ELF-1 (cell line): ENCODE measurements at places on chromosomes 3 and 15.

- no peak for DNase-seq
Measured at GRCh38 chr3:12371525-12372140, 82.8 kb downstream of the PPARG start.

GRCh38 chr15:70437882-70438451 is 325.4 kb downstream of the UACA start:
- DNase-seq = peak; percentile 96

DNA sequence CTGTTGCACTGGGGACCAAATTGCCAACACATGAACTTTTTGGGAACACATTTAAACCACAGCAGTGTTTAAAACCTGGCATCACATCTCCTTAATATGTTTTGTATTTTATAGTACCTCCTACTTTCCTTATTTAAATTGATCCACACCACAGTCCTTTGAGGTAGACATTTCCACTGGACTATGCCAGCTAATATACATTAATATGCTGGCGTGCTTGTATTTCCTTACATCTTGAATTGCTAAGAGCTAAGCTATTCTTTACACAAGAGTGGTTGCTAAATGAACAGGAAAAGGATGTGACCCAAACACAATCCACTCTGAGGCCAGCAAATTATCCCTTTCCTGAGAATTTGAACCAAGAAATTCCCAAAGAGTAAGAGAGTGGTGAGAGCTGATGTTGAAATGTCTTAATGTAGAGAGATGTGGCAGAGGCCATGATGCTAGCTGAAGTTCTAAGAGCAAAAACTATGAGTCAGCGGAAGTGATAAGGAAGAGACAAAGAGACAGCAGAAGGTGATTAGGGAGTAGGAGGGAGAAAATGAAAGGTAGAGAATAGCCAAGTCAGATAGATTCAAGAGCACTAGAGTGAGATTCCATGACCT is 131.2 kb downstream of the CD47 start:
- DNase-seq = no peak

- DNase-seq = no peak
Measured at GRCh38 chr3:19347671-19348070, 199.4 kb downstream of the KCNH8 start.

DNA sequence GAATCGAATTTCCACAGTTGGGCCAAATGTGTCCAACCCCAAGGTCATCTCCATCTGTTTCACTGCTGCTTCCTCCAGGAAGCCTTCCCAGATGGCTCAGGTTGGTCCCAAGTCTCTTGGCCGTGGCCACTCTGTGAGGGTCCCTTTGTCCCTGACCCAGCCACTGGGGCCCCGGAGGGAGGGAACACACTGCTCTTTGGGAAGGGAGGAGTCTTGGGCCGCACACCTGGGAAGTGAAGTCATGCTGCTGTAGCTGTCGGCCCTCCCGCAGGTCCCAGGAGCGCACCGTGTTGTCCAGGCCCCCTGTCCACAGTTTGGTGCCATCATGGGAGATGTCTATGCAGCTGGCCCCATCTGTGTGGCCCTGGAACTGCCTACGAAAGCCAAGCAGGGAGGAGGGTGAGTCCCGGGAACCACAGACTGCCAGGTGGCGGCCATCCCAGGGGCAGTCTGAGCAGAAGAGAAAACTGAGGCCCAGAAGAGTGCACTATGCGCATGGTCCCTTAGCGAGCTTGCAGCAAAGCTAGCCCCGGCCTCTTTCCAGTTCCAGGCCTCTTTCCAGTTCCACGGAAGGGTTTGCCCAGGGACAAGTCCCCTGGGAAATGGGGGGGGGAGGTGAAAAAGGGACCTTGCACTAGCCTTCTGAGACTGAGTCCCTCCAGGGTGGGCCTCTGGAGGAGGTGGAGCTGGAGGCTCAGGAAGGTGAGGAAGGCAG is 44.6 kb downstream of the TLE3 start:
- no peak for DNase-seq

- DNase-seq = no peak
Measured at GRCh38 chr3:100107221-100107814, 7.0 kb downstream of the FILIP1L start.

DNA sequence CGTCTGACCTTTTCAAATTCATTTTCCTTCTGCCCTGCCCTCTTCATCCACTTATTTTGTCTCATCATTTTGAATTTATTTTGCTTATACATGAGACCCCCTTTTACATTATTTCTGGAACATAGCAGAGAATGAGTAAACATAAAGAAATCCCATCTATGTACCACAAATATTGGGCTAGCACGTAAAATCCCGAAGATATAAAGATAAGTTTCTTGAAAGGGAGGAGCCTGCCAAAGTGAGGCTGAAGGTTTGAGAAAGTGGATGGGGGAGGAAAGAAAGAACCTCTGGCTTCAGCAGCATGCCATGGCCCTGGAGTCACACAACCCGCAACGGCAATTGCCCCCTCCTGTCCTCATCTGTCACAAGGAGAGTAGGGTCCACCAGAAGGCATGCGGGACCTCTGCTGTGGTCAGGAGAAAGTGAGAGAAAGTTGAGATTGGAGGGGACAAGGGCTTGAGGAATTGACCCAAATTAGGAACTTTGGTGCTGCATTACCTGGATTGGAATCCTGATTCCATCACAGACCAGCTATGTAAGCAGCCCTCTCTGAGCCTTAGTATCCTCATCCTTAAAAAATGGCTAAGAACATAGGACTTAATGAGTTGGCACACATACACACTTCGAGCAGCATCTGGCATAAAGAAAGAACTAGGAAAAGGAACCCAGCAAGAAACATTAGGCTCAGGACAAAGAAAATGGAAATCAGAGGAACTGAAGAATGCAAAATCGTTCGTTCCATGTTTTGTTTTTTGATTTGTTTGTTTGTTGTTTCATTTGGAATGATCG is 53.7 kb upstream of the GYG1 start:
- DNase-seq = no peak

DNA sequence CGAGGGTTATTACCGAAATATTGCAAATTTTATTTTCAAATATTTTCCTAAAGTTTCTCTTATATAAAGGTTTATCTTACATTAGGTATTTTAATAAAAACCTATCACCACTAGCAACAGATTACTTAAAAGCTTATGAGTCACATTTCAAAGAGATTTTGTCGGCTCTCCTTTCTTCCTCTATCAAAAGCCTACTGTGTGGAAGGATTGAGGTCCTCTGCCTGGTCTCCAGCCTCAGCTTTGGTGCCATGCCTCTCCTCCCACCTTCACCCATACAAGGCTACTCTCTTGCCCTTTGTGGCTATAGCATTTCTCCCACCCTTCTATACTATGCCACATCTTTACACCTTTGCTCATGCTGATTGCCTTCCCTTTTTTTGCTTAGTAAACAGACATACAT is 199.3 kb downstream of the TNIK start:
- DNase-seq = no peak

DNA sequence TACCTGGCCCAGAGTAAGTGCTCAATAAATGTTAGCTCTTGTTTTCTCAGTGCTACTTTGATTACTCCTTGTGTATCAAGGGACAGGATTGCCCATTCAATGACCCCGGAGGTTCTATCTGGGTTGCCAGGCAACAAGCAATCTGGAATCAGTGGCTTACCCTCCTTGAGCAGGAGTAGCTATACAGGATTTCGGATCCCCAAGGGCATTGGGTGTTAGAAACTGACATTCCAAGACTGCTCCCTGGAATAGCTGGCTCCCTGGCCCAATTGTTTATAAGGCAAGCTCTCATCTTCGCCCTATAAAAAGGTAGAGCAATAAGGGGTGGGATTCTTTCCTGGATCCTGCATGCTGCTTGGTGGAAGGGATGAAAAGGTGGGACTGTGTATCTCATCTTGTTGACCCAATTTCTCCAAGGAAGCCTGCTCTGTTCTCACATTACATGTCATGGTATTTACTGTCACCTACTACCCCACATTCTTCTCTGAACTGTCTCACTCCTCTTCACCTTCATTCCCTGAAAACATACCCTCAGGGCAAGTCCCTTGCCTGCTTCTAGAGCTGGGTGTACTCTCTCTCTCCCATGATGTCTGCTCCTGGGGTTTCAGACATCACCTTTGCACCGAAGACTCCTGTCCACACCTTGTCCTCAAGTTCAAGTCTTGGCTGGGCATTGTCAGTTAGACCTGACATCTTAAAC is 26.4 kb upstream of the SCN10A start:
- DNase-seq = peak; percentile 69

GRCh38 chr3:25724948-25725645 is 58.1 kb downstream of the NGLY1 start:
- no peak for DNase-seq

DNA sequence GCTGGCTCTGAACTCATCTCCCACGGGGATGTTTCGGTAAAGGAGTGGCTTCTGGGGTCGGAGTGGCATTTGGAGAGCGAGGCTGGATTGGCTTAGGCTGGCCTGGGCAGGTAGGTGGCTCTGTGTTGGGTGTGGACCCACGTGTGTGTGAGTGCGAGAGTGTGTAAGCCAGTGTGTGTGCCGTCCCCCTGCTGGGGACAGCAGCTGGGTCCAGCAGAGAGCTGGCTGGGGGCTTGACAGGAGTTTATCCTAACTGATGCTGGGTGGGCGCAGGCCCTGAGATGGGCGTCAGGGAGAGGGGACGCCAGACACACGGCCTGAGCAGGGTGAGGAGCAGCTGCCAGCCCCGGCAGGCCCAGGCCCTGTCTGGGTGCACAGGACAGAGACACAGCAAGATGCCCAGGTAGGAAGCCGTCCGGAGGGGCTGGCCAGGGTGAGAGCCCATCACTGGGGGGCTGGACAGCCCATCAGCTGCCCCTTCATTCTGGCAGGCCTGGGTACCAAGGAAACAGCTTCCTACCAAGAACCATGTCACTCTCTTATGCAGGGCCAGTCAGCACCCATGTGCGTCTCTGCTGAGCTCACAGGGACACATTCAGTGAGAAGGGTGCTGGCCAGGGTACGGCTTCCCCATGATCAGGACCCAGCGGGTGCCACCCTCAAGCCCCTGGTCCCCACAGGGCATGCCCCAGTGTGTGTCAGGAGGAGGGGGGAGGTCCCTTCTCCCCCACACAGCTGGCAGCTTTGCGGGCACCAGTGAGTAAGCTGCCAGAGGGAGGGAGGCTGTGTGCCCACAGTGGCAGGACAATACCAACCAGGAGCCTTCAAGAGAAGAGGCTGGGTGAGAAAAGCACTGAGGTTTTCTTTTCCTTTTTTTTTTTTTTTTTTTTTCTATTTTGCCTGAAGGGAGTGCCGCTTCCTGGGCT is 1.1 kb downstream of the PAK6 start:
- DNase-seq = no peak

DNA sequence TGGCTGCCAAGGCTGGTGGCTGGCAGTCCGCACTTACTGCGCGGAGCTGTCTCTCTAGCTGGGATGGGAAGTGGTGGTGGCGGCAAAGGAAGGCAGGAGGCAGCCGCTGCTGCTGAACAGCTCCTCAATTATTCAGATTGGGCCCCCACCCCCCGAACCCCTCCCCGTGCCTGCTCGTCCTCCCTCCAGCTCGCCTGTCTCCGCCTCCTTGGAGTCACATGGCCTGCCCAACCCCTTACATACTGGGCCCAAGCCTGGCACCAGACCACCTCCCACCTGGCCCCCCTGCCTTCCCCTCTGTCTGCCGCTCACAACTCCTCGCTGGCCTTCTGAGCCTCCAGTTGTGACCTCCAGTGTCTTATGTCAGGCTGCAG is at the start of gene SLC7A14:
Gene SLC7A14, minus strand, starts transcription at position 139 of the 374 bp plus-strand sequence. CDS start 59,139 bp downstream, outside the sequence.
- peak; percentile 56 for DNase-seq

- no peak for DNase-seq
Measured at GRCh38 chr15:83889995-83890394, 236.1 kb downstream of the ADAMTSL3 start.

DNA sequence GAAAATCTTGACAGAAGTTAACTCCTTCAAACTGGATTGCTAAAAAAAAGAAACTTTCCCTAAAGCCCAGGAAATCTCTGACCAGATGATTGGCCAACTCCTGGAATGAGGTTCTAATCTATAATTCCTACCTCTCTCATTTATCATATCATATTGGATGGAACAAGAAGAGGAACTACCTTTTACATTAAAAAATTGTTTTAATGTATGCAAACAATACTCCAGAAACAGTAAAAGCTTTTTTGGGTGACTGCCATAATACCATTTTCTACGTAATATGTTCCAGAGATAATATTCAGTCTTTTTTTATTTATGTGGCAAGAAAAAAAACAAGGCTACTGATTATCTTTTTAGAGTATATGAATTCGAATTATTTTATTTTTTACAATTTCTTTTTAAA is 204.4 kb downstream of the TUSC7 start:
- no peak for DNase-seq

GRCh38 chr3:71117572-71118247 is 465.8 kb downstream of the FOXP1 start:
- no peak for DNase-seq

DNA sequence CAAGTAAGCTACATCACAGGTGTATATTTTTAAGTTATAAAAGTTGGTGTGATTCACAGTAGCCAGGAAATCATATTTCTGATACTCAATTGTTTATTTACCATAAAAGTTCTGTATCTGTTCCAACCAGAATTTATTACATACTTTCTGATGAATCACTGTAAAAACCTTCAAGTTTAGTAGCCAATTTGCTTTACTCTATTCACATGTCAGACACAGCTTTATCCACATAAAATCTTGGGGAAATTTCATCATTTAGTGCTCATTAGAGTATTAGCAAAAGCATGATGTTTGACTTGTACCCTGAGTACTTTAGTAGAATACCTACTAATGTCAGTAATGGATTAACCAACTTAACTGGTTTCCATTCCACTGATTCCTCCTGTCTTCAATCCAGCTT is 249.8 kb downstream of the POLQ start:
- DNase-seq = no peak

GRCh38 chr15:87496109-87496508 is 760.4 kb downstream of the NTRK3 start:
- DNase-seq = no peak

DNA sequence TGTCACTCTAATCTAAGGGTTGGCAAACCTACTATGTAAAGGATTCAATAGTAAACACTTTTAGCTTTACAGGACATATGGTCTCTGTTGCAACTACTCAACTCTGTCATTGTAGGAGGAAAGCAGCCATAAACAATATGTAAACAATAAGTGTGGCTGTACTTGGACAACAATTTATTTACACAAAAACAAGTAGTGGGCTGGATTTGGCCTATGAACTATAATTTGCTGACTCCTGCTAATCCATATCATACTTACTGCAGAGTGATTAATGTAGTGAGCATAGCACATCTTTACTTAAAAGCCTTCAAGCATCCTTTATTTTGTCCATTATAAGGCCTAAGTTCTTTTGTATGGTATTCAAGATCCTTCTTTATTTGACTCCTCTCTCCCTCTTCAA is 441.9 kb downstream of the ZIC1 start:
- DNase-seq = no peak

DNA sequence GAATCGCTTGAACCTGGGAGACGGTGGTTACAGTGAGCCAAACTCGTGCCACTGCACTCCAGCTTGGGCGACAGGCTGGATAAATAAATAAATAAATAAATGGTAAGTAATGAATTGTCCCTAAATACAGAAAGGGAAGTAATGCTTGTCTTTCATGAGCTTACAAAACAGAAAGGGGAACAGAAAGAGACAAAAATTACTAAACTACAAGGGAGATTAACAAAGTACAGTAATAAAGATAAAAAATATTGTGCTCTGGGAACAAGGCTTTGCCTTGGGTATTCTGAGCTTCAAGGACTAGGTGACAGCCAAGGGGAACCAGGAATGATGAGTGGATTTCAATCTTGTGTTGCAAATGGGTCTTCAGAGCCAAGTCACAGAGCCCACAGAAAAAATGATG is 9.2 kb upstream of the HLTF start:
- no peak for DNase-seq
